ENCODE measurements at places on chromosomes 3 and 15.

GRCh38 chr15:34759347-34759746, 4.5 kb upstream of the GJD2 start:
- no peak for DNase-seq

- DNase-seq: peak; percentile 34
Observed at GRCh38 chr3:47685037-47685436, 96.7 kb downstream of the SMARCC1 start.

DNA sequence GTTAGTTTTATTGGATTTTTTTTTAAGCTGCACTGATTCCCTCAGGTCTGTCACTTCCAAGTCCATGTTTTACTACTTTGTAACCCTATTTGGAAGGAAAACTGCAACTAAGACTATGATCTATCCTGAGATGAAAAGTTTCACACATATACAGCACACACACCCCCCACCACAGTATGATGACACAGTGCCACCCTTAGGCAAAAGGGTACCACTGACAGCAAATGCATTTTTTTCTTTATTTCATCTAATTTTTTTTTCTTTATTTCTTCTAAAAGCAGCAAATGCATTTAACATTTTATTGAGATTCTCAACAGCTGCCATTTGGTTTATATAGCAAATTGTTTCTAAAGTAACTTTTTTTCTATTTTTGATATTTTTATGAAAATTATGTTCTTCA, 21.2 kb downstream of the NGRN start:
- peak; percentile 43 for DNase-seq

- peak; percentile 42 for DNase-seq
Observed at GRCh38 chr3:37934631-37935289, 55.8 kb upstream of the VILL start.

GRCh38 chr3:151800431-151800830, 13.5 kb upstream of the AADAC start:
- DNase-seq: no peak

DNA sequence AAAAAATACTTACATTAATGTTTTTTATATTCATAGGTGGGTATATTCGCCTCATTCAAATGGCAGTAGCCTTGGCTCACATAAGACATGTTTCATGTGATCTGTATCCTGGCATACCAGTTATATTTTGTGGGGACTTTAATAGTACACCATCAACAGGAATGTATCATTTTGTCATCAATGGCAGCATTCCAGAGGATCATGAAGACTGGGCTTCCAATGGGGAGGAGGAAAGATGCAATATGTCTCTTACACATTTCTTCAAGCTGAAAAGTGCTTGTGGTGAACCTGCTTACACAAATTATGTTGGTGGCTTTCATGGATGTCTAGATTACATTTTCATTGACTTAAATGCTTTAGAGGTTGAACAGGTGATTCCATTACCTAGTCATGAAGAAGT, 3.5 kb downstream of the PDE12 start:
- peak; percentile 63 for DNase-seq

DNA sequence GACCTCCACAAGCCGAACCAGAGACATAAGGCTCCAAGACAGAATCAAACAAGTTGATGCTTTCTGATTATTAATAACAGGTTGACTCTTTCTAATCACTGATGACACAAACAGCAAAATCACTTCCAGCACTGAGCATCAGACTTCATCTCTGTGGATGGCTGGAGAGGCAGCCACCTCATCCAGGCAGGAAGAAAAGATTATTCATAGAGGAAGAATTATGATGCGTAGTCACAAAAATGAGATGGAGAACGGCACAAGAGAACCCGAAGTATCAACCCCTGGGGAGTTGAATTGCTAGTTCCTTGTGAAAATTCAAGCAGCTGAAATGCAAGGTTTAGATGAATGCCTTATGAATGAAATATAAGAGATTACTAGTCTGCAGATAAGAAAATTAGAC, 49.9 kb upstream of the LMCD1 start:
- peak; percentile 74 for DNase-seq

GRCh38 chr3:64444490-64445108, 219.3 kb upstream of the PRICKLE2 start:
- no peak for DNase-seq

- DNase-seq: peak; percentile 90
Observed at GRCh38 chr3:142595581-142595950, 627 bp upstream of the PLS1 start.

DNA sequence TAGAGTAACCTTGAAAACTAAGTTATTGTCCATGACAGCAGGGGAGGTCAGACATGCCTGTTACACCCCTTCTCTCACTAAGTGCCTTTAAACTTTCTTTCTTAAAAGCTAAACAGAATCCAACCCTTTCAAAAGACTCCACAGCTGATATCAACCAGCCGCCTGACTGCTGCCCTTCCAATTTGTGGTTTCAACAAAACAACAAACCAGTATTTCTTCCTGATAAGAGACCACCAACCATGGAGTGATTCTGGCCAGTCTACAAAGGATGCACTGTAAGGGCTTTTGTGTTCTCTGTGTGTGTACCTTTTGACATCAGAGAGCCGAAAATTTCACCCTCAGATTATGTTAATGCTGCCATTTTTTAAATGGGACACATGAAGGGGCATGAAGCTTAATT, 1204.2 kb downstream of the ROBO2 start:
- DNase-seq: no peak

- no peak for DNase-seq
Observed at GRCh38 chr3:131192701-131193100, 166.0 kb downstream of the NEK11 start.

DNA sequence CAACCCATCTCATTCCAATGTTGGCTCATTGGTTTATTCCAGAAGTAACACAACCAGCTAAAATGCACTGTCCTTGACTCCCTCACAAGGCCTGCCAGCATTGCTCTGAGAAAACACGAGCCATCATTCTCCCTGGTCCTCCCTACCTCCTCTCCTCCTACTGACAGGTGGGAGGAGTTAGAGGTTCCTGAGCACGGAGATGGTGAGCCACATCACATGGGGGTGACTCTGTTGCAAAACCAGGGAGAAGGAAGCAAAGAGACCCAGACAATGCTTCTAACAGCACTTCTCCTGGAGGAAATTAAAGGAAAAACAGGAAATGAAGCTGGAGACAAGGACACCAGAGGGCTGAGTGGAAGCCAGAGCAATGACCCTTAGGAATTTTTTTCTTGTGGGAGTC, 667.4 kb downstream of the NTRK3 start:
- no peak for DNase-seq

GRCh38 chr15:90981681-90982080, 12.7 kb downstream of the PRC1 start:
- DNase-seq: no peak

- no peak for DNase-seq
Observed at GRCh38 chr3:135392151-135392550, 573.4 kb upstream of the PPP2R3A start.

- no peak for DNase-seq
Observed at GRCh38 chr15:34133511-34133910, 31.6 kb downstream of the PGBD4 start.

DNA sequence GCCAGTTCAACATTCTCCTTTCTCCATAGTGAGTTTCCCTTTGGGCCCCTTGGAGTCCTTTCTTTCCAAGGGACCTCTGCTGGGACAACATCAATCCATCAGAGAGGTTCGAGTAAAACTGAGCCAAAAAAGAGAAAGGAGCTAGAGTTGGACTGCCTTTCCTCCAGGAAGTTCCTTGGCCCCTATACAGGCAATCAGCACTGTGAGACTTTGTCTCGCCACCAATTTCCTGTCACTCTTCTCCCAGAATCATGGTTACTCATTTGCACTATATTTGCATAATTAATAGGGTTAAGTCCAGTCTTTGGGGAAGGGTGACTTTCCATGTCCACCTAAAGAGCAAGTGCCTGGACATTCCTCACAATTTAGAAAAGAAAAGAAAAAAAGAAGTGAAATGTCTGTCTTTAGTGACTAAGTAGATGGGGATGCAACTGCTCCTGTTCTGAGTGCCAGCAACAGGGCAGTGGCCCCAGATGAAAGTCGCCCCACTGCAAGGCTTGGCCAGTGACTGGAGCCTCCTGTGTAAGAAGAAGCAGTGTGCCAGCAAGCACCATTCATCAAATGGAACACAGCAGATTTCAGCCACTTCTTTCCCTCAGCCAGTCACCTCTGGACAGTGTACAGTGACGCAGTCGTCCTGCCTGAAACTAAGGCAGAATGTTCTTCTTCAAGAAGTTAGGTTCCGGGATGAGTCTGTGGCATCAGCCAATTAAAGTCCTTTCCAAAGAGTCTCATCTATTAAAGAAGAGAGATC, 91.6 kb downstream of the FSIP1 start:
- DNase-seq: no peak
